ENCODE measurements at places on chromosomes 6 and 20.
A peak's percentile ranks its signal among the peaks of the same experiment; 100 is the strongest.

DNA sequence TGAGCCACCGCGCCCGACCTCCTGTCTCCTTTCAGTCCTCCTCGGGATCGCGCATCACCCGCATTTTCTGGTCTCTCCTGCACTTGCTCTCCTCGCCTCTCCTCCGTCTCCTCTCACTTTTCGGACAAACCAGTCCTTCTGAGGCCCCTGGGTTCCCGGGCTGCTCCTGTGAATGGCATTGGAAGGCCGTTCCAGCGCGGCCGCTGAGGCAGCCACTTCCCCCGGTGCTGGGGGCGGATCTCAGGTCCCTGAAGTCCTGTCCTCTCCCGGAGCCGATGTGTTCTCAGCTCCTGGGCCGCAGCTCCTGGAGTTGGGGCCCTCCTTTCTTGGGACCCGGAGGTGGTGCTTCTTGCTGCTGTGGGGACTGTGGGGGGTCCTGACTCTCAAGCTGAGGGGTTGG lies 803 bp downstream of the MICB start:
- no peak for DNase-seq

DNA sequence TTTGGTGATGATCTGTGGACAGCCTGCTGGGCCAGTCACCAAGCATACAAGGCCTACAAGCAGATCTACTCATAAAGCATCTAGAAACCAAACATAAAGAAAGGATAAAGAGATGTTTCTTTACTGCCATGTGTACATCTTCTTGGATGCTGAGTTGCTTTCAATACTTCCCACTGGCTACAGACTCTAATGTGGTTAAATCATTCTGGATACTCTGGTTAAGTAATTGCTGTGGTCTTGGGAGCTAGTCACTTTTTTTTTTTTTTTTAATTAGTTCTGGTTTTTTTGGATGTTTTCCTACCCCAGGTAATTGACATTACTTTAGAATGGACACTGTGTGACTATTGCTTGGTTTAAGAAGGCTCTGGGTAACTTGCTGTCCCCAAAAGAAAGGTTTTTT lies 215.4 kb upstream of the RUNX2 start:
- no peak for DNase-seq

DNA sequence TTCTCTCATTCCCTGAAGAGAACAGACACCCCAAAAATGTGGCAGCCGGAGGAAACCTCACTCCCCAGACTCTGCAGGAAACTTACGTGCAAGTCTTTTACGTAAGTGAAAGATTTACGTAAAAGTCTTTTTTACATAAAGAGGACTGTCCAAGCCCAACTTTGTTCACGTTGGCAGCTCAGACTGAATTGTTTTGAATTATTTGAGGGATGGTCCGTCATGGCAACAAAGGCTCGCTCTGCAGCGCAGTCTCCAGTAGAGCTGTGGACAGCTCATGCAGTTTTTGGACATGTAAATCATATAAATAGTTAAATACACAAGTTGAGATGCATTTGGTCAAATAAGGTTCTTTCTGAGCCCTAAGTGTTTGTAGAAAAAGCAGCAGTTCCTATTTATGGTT lies 394.8 kb downstream of the QKI start:
- no peak for DNase-seq

DNA sequence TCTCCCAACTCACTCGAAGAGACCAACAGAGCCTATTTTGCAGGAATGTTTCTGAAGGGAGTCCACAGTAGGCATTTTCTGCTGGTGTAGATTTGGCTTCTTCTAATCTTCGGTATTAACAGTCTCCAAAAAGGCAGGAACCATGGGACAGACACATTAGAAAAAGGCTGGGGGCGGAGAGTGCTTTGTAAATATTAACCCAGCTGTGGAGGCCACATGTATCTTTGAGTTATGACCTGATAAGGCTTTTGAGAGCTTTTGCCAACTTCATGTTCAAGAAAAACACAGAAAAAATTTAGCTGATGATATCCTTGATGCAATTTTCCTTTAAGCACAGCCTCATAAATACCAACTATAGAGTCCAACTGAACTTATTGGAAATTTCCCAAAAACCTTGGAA lies 119.4 kb upstream of the TSHZ2 start:
- DNase-seq: no peak

DNA sequence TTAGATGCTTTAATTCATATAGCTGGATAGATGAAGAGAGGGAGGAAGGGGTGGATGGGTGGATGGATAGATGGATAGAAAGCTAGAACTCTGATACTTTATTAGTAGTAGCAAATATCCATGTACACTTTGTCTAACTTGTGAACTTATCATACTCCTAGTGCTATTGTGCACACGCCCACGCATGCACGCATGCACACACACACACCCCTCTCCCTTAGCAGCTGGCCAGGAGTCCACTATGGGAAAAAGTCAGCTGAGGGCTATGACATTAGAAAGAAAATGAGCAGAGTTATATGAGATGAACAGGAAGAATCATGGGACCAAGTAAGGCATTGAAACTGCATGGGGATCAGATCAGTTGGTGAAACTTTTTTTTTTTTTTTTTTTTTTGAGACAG lies 28.6 kb downstream of the TAB2 start:
- DNase-seq: no peak

DNA sequence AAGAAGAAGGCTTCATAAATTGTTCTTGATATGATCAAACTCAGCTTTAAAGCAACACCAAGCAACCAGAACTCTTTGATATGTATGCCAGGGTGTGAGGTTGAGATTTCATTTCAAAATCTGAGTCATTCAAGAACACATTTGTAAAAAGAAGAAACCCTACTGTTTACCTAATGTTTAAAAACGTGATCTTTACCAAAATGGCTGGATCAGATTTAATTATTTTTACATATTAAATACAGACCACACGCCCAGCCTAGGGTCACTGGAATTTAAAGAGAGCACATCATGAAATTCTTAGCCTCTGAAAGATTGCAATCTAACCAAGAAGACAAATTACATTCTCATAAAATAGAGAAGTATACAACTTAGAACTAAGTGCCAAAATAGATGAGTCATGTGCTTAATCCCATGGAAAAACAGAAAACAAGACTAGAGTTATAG lies 206.8 kb upstream of the SMLR1 start:
- no peak for DNase-seq

- no peak for DNase-seq
These were observed 184.4 kb upstream of the FBXL4 start for GRCh38 chr6:99132026-99132635.

DNA sequence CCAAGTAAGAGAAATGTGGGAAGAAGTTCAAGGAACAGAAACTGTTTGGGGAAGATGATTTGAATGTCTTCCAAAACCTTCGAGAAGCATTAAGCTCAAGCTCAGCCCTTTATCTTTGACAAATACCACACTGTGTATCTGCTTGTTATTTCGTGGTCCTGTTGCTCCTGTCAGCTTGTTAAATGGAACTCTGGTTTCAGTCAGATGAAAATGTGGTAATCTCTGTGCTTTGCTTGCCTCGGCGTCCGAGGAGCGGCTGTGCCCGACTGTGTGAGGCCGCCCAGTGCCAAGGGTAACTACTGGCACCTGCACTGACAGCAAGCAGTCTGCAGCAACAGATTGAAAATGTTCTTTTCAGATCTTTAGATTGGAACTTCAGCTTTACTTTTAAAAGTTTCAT lies 577.9 kb upstream of the FLRT3 start:
- DNase-seq: no peak

DNA sequence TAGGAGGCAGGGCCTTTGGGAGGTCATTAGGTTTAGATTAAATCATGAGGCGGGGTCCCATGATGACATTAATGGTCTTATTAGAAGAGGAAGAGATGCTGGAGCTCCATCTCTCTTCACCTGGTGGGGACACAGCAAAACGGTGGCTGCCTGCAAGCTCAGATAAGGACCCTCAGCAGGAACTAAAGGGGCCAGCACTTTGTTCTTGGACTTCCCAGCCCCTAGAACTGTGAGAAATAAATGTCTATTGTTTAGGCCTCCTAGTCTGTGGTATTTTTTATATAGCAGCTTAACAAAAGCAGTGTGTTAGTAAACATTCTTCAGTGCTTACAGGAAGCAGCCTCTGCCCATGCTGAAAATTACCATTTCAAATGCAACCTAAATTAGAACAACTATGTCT lies 157.6 kb downstream of the FOXA2 start:
- DNase-seq: no peak

DNA sequence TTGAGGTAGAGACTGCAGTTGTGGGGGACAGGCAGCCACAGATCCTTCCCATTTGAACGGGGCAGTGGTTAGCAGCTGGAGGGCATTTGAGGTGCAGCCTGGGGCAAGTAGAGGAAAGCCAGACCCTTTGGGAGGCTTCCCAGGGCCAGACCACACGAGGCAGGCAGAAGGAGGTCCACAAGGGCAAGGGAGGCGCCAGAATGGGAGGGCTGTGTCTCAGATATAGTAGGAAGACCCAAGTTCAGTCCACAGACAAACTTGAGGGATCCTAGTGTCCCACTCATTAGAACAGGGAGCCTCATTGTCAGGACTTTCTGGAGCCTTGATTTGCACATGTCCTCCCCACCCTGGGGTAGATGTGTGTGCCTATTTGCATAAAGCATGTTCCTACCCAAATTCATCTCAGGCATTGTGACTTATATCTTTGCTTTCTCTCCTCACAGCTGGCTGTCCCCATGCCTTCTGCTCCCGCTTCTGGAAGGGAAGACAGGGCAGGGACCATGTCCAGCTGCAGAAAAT lies 166.0 kb downstream of the VEGFA start:
- no peak for DNase-seq

GRCh38 chr20:7843613-7844012 lies 96.6 kb downstream of the HAO1 start:
- DNase-seq: peak; percentile 16

- no peak for DNase-seq
These were observed 70.6 kb downstream of the ATXN1 start for GRCh38 chr6:16690608-16691142.

DNA sequence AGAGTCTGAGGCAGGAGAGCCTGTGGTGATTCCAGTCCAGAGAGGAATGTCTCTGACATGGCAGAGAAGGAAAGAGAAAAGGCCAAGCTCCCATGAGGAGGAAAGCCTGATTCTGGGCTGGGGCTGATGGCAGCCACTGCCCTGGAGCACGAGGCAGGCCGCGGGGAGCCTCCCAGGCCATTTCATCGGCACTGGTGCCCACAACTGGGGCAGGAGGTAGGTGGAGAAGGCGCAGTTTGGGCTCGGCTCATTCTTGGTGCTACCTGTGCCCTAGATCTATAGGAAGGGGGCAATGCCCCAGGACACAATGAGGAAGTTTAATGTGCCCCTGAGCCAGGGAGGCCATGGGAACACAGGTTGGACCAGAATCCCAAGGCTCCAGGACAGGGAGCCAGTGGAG lies 2.6 kb upstream of the TREML1 start:
- DNase-seq: no peak

DNA sequence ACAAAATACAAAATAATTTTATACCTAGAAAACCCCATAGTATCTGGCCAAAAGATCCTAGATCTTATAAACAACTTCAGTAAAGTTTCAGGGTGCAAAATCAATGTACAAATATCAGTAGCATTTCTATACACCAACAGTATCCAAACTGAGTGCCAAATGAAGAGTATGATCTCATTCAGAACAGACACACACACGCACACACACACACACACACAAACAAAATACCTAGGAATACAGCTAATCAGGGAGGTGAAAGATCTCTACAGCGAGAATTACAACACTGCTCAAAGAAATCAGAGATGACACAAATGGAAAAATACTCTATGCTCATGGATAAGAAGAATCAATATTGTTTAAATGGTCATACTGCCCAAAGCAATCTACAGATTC lies 49.2 kb downstream of the TOMM6 start:
- no peak for DNase-seq

- DNase-seq: no peak
These were observed 151.7 kb upstream of the DST start for GRCh38 chr6:56794421-56794820.

GRCh38 chr6:150418827-150419594 lies 50.2 kb downstream of the IYD start:
- no peak for DNase-seq

- DNase-seq: no peak
These were observed 159.6 kb downstream of the SYNDIG1 start for GRCh38 chr20:24628985-24629384.

GRCh38 chr20:32004963-32005362 lies 5.3 kb upstream of the CCM2L start:
- no peak for DNase-seq

GRCh38 chr6:134359302-134359701 lies 41.4 kb upstream of the SGK1 start:
- DNase-seq: no peak

GRCh38 chr20:52805843-52806242 lies 166.3 kb upstream of the TSHZ2 start:
- DNase-seq: no peak

- DNase-seq: no peak
These were observed 754.1 kb upstream of the FLRT3 start for GRCh38 chr20:15091421-15092037.

DNA sequence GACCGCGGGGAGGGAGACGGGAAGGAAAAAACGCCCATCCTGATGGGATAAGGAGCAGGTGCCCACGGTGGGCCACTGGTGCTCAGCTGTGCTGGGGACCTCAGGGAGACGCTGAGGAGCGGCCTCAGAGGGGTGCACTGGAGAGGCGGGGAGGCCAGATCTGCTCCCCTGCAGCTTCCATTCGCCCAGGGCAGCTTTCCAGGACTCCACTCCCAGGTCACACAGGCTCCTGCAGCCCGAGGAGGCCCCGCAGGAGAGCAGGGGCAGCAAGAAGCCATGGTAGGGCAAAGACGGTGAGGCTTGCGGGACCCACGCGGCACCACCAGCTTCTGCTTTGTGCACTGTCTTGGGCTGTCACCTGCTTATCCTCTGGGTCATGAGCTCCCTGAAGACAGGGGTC lies 82.5 kb upstream of the SULF2 start:
- DNase-seq: no peak

DNA sequence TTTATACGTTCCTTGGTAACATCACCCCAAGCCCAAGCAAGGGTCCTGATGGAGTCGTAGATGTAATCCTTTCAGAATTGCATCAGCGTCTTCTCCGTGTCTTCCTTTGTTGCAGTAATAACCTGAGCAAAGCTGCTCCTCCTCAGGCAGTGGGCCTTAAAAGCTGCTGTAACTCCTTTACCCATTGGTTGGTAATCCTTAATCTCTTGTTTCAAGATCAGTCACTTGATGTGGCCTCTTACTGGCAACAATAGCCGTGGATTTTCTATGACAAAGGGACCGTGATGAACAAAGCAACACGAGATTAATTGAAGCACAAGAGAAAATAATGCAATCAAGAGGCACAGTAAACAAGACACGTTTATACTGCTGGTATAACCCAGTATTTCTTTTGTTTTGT lies 44.6 kb downstream of the ALDH5A1 start:
- DNase-seq: no peak
